ENCODE measurements at places on chromosomes 11 and 22.
A peak's percentile ranks its signal among the peaks of the same experiment; 100 is the strongest.

DNA sequence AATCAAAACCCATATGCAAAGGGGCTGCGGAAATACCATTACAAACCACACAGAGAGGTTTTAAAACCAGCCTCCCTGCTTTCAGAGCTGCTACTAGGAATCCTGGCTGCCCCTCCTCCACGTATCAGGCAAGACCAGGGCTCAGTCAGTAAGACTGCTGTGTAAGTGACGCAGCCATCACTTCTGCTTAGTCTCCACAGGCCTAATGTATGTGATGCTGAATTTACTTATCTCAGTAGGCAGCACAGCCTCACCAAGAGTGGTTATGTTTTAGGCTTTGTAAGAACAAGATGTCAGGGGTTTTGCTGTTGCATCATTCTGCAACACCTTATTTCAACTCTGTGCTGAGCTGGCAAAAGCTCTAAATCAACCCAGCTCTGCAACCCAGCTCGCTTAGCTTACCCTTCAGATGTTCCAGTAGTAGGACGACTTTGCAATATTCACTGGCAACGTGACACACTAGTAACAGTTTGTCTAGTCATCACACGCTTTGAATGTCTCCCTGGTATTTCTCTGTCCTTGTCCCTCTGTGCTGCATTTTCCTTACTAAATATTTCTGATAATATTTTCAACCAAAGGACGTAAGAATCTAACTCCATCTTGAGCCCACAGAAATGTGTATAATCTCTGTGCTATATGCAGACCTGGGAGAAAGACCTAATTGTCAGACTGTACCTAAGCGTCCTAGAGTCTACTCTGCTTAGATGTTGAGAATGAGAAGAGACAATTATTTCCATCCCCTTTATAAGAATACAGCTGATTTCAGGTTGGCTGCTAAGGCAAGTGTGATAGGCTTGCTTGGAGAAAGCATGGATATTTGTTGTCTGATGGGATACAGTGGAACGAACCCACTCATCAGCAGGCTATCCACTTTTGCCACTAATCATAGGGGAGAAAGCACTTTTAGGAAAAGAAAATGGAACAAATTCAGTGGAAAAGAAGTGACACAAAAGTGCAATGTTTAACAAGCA lies 72.2 kb downstream of the LARGE2 start:
- peak; percentile 6 for DNase-seq

- DNase-seq: peak; percentile 99
Measured at GRCh38 chr22:17098379-17098819, 13.6 kb downstream of the IL17RA start.

- DNase-seq: no peak
Measured at GRCh38 chr11:116712428-116712827, 60.4 kb downstream of the BUD13 start.

- no peak for DNase-seq
Measured at GRCh38 chr11:10906521-10906920, 48.7 kb upstream of the ZBED5 start.

DNA sequence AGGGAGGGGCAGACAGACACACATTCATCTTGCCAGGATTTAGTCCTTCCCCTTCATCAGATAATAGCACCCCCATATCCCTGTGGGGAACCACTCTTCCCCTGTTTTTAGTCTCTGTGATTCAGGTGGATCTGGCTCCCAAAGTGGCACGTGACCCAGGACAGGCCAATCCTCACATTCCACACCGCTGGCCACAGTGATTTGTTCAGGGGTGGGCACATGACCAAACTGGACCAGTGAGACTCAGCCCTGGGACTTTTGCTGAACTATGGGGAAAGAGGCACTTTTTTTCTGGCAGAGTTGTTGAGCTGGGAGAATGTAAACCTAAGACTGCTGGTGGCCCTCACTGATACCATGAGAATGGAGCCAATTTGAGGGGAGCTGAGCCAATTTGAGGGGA lies 19.1 kb upstream of the KCNJ11 start:
- DNase-seq: no peak

DNA sequence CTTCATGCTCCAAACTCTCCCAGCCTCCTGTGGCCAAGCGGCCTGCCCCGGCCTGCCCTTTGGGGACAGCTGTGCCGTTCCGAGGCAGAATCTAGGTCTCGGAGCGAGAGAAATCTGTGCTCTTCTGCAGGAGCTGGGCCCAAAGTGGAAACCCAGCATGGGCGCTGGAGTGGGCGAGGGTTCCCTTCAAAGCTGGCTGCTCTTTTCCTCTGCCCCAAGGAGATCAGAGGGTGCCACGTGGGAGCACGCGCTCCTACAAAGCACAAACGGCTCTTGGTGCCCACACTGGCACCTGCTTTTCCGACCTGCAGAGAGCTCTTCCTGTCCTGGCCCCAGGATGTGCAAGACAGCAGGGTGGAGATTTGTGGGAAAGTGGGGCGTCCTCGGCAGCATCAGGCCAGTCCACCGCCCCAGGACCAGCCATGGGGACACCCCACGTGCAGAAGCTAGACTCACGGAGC lies 6.9 kb downstream of the OSBPL5 start:
- DNase-seq: no peak

- DNase-seq: peak; percentile 39
Measured at GRCh38 chr22:31891366-31892079, 52.8 kb upstream of the YWHAH start.

GRCh38 chr11:9016916-9017642 lies 13.3 kb upstream of the NRIP3 start:
- DNase-seq: no peak

GRCh38 chr11:83336993-83337392 lies 50.8 kb upstream of the CCDC90B start:
- no peak for DNase-seq

- DNase-seq: peak; percentile 31
Measured at GRCh38 chr11:13205486-13205885, 72.1 kb upstream of the BMAL1 start.

DNA sequence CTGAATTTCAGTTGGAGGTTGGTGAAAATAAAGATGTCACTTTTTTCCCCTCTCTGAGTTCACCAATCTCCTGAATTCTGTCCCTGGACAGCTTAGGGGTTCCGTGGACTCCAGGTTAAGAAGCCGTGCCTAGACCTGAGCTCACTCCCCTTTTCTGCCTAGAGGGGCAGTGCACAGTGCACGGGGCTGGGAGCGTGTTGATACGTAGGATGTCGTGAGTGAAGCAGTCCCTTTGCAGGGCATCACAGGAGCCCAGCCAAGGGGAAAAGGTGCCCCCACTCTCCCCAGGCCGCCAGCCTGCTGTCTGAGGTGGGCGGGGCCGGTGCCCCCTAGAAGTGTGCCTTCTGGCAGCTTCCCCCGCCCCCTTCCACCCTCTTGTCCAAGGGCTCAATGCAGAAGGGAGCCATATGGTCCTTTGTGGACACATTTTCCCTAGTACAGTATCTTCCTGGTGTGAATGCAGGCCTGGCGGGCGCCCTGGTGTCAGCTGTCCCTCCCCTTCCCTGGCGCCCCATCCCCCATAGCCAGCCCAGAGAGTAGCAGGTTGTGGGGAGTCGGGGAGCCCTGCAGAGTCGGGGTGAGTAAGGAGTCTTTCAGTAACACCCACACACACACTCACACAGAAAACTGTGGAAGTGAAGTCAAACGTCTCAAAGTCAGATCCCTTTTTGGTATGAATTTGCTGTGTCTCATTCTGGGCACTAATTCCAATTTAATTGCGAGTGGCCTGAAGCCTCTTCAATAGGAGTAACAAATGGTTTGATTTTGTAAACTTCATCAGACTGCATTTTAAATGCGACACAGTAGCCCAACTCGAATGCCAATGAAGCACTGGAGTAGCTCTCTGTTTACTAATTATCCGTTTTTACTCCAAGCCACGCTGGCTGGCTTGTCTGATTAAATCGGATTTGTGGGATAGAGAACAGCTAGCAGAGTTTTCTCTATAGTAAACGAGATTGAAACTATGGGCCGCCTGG lies 67.5 kb upstream of the NNMT start:
- DNase-seq: no peak

GRCh38 chr11:65206441-65206841 lies 24.7 kb downstream of the CAPN1 start:
- DNase-seq: no peak

DNA sequence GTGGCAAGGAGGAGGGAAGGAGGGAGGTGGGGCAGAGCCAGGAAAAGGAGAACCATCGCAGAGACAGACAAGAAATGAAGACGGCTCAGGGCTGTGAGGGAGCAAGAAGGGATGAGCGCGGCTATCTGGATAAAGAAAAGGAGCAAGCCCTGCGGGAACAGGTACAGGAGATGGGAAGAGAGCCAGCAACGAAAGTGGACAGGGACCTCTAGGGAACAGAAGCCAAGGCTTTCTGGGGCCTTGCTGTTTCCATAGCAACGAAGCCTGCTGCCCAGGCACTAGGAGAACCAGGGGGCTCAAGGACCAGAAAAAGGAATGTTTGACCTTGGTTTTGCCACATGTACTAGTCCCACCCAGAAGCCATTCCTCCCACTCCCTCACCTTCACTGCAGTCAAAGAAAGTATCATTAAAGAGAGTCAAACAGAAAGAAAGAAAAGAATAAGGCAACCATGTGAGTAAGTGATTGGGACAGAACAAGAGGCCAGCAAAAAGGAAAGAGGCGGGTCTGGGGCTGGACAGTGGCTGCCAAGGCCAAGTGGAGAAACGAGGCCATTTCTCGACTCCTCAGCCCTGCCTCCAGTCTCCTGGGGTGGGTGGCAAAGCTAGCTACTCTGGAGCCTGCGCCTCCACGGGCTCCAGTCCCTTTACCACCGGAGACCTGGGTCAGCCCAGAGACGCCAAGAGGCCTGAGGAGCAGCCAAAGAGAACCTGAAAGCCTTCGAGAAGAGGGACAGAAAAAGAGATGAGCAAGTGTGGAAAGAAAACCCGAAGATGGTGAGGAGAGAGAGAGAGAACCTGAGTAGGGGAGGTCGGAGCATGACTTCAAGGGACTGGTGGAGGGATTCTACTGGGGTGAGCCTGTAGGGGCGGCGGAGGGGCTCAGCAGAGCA lies 35.1 kb downstream of the NRXN2 start:
- no peak for DNase-seq

GRCh38 chr22:19143967-19144400 lies 467 bp downstream of the ESS2 start:
- DNase-seq: no peak

GRCh38 chr11:3665336-3666022 lies 5.7 kb downstream of the CHRNA10 start:
- DNase-seq: peak; percentile 60

GRCh38 chr11:101061606-101062005 lies 68.0 kb downstream of the PGR start:
- no peak for DNase-seq

GRCh38 chr11:77776455-77776854 lies 44.1 kb downstream of the RSF1 start:
- DNase-seq: peak; percentile 39

DNA sequence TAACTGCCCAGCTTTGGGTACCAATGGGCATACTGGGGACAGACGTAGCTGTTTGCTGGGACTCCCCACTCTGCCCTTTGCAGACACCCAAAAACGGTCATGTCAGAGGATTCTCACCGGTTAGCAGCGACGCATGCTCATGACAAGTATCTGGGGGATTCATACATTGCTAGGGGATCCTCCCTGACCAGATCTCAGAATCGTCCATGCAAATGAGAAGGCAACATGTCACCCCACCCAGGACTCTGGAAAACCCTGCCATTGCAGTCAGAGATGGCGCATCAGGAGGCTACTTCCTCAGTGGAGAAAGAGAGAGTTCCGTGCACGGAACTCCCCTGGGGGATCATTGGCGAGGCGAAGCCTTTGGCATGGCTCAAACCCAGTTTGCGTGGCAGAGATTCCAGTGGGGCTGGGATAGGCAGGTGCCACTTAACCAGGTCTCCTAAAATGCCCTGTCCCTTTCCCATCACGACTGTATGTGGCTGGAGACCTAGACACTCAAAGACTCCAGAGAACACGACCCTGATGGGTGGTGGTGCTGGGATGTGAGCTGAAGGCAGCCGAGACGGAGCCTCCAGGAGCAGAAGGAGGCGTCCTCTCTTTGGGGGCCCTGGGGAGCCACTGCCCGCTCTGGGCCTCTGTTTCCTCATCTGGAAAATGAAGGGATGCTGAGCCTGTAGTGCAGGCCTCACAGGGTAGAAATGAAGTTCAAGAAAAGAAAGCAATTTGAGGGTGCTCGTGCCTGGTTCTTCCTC lies 4.9 kb downstream of the RGL4 start:
- no peak for DNase-seq

- DNase-seq: no peak
Measured at GRCh38 chr11:21866781-21867180, 326.1 kb upstream of the ANO5 start.

DNA sequence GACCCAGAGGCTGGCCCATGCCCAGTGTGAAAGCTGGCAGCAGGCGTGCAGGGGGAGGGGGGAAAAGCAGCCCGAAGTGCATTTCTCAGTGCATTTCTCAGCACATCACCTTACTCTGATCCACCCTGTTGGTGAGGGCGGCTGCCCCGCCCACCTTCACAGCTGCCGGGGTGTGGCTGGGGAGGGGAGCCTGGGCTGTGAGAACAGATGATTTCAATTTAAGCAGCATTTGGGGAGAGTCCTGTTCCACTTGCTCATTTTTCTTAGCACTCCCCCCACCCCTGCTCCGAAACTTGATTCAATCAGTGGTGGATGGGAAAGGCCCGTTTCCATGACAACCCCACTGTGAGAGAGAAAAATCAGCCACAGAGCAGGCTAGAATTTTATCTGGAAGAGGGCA lies 84.8 kb downstream of the SNX19 start:
- DNase-seq: no peak

DNA sequence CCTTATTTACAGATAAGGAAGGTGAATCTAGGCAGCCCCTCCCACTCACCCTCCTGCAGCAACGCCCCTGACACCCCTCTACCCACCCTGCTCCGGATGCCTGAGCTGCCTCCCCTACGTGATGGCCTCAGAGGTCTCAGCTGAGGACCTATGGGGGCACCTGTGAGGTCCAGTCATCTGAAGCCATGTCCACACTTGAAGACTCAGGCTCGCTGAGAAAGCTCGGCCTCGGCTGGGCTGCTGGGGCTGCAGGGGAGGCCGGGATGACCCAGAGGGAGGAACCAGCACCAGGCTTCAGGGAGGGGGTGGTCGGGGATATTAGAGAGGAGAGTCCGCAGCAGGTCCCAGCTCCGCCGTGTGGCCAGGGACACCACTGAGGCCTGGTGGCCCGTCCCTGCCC lies 92.8 kb downstream of the BRD1 start:
- no peak for DNase-seq

DNA sequence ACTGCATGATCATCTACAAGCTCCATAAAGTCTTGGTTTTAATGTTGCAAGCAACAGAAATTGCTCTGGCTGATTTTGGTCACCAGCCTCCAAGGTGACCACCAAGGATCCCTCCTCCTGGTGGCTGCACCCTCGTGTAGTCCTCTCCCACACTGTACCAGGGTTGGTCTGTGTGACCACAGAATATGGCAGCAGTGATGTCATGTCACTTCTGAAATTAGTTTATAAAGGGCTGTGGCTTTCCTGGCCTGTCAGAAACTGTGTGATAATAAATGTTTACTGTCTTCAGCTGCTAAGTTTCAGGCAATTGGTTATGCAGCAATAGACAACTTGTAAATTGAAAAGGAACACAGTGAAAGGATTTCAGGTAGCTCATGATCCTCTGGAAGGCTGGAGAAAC lies 5.3 kb upstream of the PRDM11 start:
- no peak for DNase-seq

Data from NB4 (cell line).